ENCODE measurements at places on chromosomes 6 and 20.

- no peak for DNase-seq
Observed at GRCh38 chr6:110468731-110469130, 7.7 kb downstream of the SLC22A16 start.

GRCh38 chr6:157861814-157862213 lies 38.8 kb downstream of the SNX9 start:
- no peak for DNase-seq

- DNase-seq, result no peak
Observed at GRCh38 chr6:26118999-26119398, 31.8 kb downstream of the HFE start.

DNA sequence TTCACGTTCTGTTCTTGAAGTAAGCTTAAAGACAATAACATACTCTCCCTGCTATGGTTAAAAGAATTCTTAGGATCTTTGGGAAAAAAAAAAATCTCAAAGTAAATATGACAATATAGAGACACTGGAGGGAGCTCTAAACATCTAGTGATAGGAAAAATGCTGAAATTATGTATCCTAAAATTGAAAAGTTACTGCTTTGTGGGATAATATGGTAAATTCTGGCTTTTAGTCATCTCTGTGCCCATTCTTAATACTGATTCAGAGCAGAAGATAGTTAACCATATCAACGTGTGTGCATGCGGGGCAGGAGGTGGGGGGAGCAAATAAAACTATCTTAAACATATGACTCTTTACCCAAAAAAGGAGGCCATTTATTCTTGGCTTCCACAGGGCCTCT lies 165.4 kb downstream of the GMPR start:
- DNase-seq, result no peak

DNA sequence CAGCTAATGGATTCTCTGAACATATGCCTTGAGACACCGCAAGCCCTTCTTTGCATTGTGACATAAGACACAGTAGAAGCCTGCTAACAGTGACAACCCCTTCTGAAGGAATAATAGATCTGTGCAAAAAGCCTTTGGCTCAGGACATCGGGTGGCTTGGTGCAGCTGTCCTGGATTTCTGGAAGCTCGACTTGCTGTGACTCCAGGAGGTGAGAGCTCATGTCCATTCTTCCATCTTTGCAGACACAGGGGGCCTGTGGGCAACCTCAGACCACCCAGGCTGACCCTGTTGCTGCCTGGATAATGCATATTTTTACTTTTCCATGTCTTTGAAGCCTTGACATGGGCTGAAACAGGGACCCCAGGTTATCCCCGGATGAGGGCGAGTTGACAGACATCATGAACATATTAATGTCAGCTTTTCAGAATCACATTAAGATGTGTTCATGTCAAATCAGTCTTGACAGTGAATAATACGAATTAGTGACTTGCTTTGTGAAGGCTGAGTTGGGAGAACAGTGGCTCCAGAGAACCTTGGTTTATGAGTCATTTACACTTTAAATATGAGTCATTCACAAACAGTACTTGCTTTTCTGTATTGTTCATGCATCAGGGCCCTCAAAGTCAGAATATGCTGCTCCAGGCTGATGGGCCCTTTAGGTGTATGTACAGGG lies 66.8 kb upstream of the IYD start:
- no peak for DNase-seq

DNA sequence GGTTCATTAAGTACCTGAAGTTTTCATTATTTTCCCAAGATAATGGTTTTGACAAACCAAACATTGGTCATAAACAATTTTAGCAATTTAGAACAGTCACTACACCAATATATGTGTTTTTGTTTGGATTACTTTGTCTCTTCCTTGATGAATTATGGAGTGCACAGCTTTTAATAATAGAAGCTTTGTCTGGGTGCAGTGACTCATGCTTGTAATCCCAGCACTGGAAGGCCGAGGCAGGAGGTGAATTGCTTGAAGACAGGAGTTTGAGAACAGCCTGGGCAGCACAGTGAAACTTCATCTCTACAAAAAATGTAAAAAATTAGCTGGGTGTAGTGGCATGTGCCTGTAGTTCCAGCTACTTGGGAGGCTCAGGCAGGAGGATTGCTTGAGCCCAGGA lies 89.4 kb upstream of the ANKEF1 start:
- no peak for DNase-seq

GRCh38 chr6:109050447-109051102 lies 44.1 kb downstream of the SESN1 start:
- no peak for DNase-seq

- DNase-seq, result no peak
Observed at GRCh38 chr20:60993433-60994044, 258.5 kb upstream of the CDH4 start.

DNA sequence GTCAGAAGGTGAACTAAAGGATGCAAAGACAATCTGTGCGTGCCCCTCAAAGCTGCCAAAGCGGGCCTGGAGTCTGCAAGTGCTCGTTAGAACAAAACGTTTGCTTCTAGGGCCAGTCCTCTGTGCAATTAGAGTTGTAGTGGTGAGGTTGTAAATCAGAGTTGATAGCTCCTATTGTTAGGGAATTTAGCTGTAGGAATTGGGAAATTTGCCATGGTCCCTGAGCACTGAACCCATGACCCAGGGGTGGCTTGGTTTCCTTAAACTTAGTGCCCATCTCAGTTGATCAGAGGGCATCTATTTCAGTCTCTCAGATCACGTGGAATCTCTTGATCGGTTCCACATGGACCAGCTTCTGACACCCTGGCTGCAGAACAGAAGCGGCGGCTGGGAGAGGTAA lies 18.8 kb upstream of the RPS6KA2 start:
- DNase-seq, result no peak

DNA sequence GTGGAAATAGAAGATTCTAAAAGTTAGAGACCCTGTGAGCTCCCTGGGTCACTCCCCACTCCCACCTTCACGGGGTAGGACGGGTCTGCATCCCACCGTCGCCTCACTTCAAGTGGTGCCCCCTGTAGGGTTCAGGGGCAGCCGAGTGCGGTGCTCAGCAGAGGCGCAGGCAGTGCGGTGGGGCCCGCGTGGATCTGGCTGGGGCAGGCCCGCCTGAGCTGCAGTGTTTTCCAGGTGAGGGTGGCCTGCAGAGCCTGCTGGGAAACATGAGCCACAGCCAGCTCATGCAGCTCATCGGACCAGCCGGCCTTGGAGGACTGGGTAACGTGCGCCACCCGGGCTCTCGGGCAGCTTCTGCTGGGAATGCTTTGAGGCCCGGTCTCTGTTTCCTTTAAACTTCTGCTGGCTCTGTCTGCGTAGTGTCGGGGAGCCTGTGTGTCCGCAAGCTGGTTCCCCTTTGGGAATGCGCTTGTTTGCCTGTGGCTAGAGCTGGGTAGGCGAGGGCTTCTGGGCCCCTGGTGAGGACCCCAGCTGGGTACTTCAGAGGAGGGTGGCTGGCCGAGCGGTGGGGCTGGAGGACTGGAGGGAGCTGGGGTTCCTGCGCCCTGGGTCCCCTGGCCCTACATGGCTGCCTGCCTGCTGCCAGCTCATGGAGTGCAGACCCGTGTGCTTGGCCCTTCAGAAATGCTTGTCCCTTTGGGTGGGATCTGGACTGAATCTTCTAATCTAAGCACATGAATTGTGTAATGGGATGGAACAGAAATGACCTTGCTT lies 3.8 kb downstream of the ADRM1 start:
- DNase-seq, result no peak

GRCh38 chr6:157059781-157060180 lies 263.5 kb downstream of the TMEM242 start:
- DNase-seq, result no peak

GRCh38 chr20:31819083-31819784 lies at the start of gene MYLK2:
Gene MYLK2 (plus strand): TSS chr20:31819356. CDS start chr20:31819581, 225 bp downstream.
- DNase-seq, result no peak

GRCh38 chr6:138577151-138577915 lies 78.0 kb upstream of the NHSL1 start:
- DNase-seq, result no peak

DNA sequence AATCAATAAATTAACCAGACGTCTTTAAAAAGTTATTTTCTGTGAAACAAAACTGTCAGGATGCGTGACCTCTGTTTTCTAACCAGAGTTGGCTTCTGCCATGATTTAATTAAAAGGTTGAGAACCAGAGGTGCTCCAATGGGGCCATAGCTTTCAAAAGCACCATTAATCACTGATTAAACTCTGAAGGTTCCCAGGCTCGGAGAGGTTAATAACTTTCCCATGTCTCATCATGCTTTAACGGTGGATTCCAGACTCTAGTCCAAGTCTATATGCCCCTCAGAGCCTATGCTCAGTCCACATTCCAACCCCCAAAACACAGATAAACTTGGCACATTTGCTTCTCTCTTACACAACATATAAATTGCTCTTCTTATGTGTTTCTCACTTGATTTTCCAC lies 95.5 kb downstream of the SNAP91 start:
- DNase-seq, result no peak

DNA sequence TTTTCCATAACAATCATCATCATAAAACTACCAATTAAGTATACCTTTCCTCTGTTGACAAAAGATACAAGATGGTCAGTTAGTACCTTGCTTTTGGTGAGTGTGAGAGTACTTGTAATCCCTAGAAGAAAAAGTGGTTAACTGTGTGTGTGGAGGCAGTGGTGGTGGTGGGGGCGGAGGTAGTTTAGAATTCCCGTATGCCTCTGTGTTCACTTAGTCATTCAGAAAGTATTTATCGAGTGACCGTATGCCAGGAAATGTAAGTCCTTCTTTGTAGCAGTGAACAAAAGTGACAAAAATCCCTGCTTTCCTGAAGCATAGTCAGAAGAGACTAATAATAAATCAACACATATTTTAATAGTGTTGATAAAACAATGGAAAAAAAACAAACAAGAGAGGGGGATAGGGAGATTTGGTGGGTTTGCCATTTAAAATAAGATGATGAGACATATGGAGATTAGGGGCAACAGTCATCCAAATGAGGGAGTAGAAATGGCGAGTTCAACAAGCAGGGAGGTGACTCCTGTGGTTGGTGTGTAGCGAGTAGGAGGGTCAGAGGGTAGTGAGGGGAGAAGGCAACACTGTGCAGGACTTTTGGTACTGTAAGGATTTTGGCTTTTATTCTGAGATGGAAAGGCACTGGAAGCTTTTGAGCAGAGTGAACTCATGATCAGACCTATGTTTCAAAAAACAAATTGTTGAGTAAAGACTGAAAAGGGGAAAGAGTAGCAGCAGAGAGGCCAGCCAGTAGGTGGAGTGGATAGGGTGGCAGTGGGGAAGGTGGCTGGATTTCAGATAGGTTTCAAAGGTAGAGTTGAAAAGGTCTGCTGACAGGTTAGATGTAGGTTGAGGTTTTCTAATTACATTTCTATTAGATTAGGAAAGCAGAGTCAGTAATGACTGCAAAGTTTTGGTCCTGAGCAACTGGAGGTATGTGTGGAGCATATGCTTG lies 40.3 kb upstream of the SIM1 start:
- no peak for DNase-seq

- no peak for DNase-seq
Observed at GRCh38 chr6:152625213-152625612, 11.9 kb downstream of the SYNE1 start.

- no peak for DNase-seq
Observed at GRCh38 chr6:158472447-158472846, 87.4 kb upstream of the TMEM181 start.

DNA sequence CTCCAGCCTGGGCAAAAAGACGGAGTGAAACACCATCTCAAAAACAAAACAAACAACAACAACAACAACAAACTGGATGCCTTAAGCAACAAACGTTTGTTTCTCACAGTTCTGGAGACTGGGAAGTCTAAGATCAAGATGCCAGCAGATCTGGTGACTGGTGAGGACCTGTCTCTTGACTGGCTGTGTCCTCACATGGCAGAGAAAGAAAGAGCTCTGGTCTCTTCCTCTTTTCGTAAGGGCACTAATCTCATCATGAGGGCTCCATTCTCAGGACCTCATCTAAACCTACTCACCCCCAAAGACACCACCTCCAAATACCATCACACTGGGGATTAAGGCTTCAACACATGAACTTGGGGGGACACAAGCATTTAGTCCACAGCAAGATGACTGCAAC lies 13.5 kb upstream of the GFOD1 start:
- no peak for DNase-seq

DNA sequence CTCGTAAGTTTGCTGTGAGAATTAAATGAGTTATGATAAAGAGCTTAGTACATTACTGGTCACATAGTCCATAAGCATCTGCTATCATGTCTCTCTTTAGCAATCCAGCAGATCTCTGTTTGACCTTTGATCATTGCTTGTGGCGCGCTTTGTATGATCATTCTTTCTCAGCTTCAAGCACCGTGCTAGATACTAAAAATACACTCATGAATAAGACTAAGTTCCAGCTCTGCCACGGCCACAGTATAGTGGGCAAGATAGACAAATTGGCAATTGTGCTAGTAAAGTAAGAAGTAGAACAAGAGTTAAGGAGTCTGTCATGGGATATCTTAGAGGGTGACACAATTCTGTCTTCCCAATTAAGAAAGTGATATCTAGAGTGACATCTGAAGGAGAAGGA lies 75.2 kb upstream of the ADGRF1 start:
- no peak for DNase-seq

- DNase-seq, result no peak
Observed at GRCh38 chr6:17861361-17861760, 126.1 kb downstream of the KIF13A start.

- no peak for DNase-seq
Observed at GRCh38 chr20:41552295-41553068, 65.7 kb downstream of the CHD6 start.

GRCh38 chr6:156955494-156956183 lies 178.5 kb downstream of the ARID1B start:
- no peak for DNase-seq

GRCh38 chr6:133456944-133457343 lies 215.8 kb downstream of the EYA4 start:
- no peak for DNase-seq

- peak; percentile 74 for DNase-seq
Observed at GRCh38 chr6:119129148-119129967, 50.9 kb upstream of the FAM184A start.

DNA sequence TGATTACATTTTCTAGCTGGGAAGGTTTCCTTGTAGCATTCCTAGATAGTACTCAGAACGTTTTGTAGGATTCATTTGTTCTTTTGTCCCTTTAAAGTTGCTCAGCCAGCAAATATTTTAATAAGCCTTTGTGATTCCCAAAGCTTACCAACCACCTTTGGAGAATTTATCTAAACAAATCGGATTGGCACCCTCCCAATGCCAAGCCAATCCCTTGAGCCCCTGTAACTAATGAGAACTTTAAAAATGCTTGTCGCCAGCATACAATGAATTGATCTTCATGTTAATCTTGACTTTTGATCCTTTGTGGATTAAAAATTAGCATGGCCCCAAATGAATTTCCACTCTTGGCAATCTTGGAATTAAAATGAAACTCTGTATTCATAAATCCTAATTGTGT lies 559.5 kb downstream of the UTRN start:
- DNase-seq, result no peak

DNA sequence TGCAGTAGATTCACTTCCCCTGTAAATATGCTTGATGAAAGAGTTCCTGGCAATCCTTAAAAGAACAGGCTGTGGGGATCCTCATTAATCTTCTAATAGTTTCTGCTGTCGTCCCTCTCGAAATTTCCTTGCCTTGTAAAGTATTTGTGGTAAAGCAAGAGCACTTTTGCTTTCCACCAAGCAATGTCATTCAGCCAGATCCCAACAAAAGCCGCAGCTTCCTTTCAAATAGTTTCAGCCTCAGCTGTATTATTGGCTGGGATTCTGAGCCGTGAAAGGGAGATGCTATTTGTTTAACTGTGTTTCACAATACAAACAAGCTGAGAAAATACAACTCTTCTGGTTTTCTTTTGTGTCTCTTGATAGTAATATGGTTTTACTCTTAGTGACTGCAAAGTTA lies 48.9 kb upstream of the EPHA7 start:
- DNase-seq, result peak; percentile 76
